ENCODE measurements at places on chromosomes 12 and 14. TPM values are rescaled to one million over a fixed set of nuclear protein-coding genes. Genes with fewer than 3 reads are reported as not detected.

GRCh38 chr14:92274055-92274454 is 48.9 kb upstream of the SLC24A4 start:
- DNase-seq = no peak

The VSX2 gene
- total RNA-seq = not detected

The NKX2-1 gene
- not detected for total RNA-seq

DNA sequence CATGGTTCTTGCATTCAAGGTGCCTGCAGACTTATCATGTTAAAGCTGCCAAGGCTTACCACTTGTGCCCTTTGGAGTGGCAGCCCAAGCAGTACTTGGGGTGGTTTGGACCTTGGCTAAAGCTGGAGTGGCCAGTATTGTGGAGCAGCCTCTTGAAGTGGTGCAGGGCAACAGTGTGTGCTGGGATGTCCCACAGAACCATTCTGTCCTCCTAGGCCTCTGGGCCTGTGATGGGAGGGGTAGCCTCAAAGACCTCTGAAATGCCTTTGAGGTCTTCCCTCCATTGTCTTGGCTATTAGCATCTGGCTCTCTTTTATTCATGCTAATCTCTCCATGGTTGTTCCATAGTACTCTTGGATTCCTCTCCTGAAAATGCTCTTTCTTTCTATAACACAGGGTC is 78.2 kb upstream of the SLC24A4 start:
- no peak for DNase-seq

DNA sequence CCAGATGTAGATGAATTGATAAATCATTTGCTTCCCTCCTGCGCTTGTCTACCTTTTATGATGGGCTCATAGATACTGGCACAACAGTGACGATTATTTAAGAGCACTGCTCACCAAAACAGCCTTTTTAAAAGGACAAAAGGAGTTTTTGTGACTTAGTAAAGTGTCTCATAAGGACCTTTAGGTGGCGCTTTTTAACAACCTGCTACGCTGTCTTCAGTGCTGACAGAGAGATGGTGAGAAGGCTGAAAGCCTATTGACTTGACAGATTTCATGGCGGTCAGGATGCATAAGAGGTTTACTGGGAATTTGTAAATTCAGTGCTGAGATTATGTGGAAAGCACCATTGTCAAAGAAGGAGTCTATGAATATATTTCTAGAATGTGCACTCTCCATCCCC is 87.6 kb downstream of the SLC15A5 start:
- DNase-seq = no peak

The PPP2R5E gene
- total RNA-seq = 41.7 TPM

DNA sequence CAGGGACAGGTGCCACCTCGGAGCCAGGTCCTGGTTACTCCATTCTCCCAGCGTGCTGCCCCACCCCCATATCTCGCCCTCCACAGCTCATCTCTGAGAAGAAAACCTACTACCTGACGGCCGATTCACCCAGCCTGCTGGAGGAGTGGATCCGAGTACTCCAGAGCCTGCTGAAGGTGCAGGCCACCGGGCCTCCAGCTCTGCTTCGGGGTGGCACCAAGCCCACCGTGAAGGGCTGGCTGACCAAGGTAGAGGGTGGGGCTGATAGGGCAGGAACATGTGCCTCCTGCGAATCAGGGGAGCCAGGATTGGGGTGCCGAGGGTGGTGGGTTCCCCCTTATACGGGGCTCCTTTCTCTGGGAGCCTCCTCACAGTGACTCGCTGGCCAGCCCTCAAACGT is 25.9 kb downstream of the PIGH start:
- DNase-seq = no peak

- DNase-seq = no peak
These were observed 970.4 kb upstream of the TMEM132C start for GRCh38 chr12:127296591-127296990.

The ASCL1 gene
- total RNA-seq = 0.32 TPM

The FZD10 gene
- total RNA-seq = 3.5 TPM

DNA sequence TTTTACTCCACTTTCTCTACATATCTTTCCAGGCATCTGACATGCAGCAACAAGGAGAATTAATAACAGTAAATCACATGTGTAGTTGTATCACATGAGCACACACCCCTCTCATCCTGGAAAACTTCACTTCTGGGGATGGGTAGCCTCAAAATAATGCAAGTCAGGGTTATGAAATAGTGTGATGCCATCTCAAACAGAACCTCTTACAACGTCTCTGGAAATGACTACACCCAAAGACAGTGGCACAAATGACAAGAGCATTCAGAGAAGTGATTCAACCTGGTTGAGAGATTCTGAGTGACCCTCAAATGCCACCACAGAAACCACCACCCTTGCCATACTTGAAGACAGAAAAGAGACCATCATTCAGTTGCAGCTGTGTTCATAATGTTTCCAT is 2.8 kb downstream of the DIO2 start:
- DNase-seq = no peak

The KRT2 gene
- total RNA-seq = not detected

The TSHR gene
- 1.1 TPM for total RNA-seq

The RAP1B gene
- total RNA-seq = 302 TPM

The CCDC197 gene
- total RNA-seq = not detected

- DNase-seq = no peak
These were observed 32.5 kb upstream of the PARP11 start for GRCh38 chr12:3905664-3906063.

DNA sequence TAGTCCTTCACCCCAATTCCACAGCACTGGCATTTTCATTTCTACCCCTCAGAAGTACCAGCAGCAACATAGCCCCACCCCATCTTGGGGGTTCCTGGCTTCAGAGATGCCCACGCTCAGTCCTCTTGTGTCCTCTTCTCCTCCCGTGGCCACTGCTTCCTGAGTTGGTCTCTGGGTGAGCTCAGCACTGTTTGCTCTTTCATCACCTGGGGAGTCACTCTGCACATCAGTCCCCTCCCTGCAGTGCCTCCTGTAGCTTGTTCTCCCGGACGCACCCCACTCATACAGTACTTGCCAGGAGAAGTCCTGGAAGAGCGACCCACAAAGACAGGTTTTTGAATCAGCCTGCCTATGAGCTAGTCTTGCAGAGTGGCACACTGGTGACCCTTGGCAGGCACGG is 63.8 kb downstream of the GSC start:
- no peak for DNase-seq

DNA sequence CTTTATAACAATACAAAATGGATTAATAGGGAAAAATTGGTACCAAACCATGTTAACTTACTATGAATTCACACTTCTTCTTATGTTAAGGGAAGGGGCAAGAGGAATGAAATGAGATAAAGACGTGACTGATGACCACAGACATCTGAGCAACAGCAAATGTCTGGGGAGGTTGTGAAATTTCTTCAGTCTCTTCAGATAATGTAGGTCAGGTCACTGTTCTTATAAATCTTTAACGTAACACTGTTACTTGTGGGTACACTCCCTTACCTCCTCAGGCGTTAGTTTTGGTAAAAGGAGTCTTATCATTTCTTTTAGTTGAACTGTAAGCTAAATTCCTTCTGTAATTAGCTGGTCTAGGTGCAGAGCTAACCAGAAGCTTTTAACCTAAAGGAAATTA is 405.0 kb upstream of the LRFN5 start:
- no peak for DNase-seq

DNA sequence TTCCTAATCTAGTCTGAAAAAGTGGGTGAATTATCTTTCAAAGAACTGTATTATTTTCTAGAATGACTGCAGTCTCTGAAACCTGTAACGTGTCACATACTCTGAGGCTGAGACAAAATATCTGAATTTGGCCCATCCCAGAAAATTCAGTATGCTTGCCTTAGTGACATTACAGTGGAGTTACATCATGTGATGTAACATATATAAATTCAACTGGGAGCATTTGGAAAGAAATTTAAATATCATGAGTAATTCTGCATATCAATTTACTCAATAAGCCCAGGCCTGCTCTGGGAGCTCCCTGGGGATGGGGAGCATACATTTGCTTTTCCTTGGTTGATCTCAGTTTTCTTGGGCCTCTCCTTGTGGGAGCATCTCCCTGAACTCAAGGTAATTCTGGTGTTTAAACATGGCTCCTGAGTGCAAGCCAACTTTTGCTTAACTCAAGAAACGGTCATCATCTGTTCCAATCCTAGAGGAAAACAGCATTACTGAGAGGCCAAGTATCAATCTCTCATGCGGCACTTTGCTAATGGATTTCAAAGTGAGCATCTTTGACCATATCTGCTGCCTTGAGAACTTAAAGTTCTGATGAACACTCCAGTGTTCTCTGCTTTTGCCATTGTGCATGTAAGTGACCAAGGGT is 54.4 kb downstream of the AKAP6 start:
- no peak for DNase-seq

The SCNN1A gene
- total RNA-seq = 5.7 TPM

GRCh38 chr12:11897923-11898322 is 172.8 kb upstream of the BCL2L14 start:
- no peak for DNase-seq

The NEUROD4 gene
- total RNA-seq = 0.11 TPM

The IAPP gene
- total RNA-seq = not detected

The CLEC4D gene
- 0.32 TPM for total RNA-seq

- no peak for DNase-seq
These were observed 251.5 kb upstream of the DCN start for GRCh38 chr12:91434081-91434480.

DNA sequence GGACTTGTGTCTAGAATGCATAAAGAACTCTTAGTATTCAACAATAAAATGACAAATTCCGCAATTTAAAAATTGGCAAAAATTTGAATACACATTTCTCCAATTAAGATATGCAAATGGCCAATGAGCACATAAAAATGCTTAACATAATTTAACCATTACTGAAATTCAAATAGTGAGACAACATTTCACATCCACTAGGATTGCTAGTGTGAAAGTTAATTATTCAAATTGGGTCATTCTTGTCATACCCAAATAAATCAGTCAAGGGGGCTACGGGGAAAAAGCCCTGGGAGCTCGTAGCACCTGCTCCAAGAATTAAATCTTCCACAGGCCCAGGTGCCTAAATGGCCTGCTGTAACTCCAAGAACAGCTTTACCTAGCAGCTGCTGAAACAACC is 25.0 kb upstream of the C14orf132 start:
- no peak for DNase-seq

DNA sequence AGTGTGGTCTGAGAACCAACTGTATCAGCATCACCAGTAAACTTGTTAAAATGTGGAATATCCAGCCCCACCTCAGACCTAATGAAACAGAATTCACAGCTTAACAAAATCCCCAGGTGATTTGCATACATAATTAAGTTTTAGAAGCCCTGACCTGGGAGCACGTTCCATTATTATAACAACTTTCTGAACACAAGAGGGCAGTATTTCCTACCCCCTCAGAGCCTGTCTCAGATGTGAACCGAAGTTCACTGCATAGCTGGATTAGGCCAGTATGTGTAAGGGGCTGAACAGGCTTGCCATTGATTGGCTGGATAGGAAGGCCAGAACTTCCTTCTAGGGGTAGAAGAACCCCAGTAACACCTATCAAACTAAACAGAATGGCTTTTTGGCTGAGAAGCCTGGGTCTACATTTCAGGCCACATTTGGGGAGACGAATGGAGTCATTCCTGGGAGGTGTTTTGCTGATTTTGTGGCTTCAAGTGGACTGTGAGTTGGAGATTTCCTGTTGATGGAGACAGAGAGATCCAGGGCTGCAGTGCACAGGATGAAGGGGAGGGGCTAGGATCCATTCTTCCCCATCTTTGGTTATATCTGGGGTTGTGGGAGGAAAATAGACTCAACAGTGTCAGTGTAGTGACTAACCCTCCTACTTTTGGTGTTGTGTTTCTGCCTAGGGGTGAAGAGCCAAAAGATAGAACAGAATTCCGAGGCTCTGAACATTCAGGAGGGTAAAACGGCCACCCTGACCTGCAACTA is 94.7 kb upstream of the OR4E1 start:
- DNase-seq = no peak

DNA sequence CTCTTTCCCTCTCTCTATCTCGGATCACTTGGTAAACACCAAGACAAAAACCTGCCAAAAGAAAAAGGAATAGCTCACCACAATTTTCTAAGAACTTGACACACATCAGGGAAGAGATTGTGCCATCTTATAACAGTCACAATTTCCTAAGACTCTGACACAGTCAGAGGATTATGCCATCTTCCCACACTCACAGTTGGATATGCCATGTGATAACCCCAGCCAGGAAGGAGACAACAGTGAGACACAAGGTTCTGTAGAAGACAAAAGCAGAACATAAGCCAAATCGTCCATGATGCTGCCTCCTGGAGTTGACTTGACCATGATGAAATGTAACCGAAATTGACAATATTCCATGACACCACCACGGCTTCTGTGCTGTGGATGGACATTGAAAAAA is 2.8 kb upstream of the CLEC9A start:
- no peak for DNase-seq

DNA sequence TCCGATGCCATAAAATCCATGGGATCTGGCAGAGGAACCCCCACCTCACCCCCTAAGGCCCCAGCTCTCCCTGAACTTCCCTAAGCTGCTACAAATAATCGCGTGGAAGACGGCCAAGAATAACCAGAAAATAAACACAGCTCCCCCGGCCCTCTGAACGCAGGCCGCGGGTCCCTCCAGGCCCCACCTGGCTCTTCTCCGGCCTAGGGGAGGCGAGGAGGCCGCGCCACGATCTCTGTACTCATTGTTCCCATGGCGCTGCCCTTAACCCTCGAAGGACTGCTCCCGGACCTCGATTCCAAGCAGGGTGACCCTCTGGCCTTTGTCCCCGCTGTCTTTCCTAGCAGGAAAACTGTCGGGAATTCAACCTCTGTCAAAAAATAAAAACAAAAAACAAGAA is 33.9 kb upstream of the TBX5 start:
- DNase-seq = no peak

The BIN2 gene
- 2.3 TPM for total RNA-seq

DNA sequence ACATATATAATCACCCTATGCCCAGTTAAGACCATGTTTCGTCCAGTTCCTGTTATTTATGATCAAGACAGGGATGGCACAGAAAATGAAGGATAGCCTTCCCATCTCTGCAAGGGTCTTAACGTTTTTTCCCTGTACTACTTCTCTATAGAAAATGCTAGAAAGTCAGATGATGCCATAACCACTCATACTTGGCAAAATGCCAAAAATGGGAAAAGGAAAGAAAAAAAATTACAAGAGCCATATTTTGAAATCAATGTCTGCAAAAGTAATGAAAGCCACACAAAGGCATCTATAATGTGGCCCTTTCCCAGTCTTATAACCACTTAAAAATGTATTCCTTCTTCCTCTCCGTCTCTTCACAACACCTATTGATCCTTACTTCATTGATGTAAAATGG is 1.8 kb upstream of the MYL6B start:
- DNase-seq = no peak

- no peak for DNase-seq
These were observed 2.7 kb downstream of the PCNX4 start for GRCh38 chr14:60094306-60094897.

GRCh38 chr12:116222358-116222757 is 55.1 kb downstream of the MED13L start:
- DNase-seq = no peak

DNA sequence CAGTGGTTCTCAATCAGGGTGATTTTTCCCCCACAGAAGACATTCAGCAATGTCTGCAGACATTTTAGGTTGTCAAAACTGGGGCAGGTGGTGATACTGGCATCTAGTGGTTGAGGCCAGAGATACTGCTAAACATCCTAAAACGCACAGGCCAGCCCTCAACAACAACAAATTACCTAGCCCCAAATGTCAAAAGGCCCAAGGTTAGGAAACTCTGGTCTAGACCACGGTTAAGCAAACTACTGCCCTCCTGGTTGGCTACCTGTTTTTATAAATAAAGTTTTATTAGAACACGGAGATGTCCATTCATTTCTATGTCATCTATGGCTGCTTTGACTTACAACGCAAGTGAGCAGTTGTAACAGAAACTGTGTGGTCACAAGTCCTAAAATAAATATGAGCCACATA is 186.7 kb downstream of the EFCAB11 start:
- no peak for DNase-seq
